ENCODE measurements at places on chromosomes 1 and 21. TPM values are rescaled to one million over a fixed set of nuclear protein-coding genes. Genes with fewer than 3 reads are reported as not detected.

- no peak for DNase-seq
Measured at GRCh38 chr1:181114574-181115367, 26.3 kb downstream of the IER5 start.

CACNA1S gene
- total RNA-seq, result not detected

- no peak for DNase-seq
Measured at GRCh38 chr1:186513526-186513925, 52.6 kb upstream of the PDC start.

DNA sequence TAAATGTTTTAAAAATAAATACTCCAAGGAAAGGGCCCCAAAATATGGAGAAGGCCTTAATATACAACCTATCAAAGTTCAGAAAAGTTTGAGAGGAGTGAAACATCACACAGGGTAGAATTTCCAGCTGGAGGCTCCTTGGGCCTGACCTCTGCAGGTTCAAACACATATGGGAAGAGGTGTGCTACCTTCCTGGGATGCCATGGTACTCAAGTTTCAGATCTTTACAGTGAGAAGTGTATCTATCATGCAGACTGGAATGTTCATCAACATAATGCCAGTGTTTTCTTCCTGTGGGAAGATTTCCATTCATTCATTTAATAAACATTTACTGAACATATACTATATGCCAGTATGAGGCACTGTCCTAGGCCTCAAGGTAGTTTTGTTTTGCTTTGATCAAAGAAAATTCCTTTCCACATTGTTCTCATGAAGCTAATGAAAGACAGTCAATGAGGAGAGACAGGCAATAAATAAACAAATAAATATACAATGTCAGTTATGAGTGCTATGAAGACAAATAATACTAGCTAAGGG, 14.6 kb upstream of the ADAR start:
- DNase-seq, result no peak

DNA sequence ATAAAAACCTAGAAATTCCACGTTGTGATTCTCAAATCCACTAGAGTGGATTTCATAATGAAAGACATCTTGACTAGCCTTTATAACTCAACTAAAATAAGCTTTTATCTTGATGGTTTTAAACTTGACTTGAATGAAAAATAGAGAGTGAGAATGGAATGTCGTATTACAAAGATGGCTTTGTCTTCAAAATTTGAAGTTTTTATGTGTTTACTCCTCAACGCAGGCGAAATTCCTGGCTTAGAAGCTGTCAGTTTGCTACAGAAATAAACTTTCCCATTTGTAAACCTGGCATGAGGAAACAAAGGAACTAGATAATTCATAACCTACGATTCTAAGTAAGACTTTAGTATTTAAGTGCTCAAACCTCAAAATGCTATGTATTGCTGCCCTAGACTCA, 90.0 kb upstream of the KRTAP19-8 start:
- peak; percentile 33 for DNase-seq

DNA sequence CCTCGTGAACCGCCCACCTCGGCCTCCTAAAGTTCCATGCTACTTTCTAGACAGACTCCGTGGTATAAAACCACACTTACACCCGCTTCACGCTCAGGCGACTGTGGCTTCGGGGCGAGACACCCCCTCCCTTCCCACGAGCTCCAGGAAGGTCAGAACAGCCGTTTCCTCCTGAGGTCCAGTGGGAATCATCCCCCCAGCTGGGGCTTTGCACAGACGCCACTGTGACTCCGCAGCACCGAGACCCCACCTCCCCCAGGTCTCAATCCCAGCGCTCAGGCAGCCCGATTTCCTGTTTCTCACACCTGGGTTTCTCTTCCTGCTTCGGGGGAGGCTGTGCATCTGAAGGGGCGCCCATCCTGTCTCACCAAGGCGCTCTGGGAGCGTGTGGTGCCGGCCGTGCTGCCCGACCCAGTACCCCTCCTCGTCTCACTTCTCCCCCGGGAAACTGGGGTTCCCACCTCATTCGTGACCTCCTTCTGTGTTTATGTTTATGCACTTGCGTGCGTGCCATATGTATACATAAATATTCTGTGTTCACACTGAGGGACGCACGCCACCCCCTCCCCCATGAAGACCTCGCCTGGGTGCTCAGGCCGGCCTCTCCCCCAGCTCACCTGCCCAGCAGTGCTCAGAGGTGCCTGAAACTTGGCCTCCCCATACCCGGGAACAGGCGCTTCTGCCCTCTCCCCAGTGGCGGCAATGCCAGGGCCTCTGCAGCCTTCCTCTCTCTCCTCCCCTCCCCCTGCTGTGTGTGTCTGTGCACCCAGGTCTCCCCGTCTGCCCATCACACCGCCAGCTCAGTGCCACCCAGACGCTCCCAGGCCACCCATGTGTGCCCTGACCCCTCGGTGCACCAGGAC, 14.6 kb downstream of the SLC35E2B start:
- peak; percentile 21 for DNase-seq

DNA sequence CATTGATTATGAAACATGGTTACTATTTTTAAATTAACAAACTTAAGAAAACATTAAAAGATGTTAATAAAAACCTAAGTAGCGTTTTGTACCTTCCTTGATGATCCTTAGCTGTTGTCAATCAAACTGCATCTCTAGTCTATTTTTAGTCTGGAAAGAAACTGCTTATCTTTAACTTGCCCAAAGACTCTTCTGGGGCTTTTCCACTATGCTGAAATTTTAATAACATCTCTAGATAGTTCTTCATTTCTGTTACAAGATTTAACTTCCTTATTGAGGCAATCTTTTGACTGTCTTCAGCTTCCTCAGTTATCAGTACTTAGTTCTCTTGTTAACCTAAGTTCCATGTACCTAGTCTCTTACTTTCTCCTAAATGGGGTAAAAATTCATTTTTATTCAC, 135.9 kb upstream of the HMCN1 start:
- DNase-seq, result no peak

GRCh38 chr1:227174164-227174563, 144.1 kb downstream of the CDC42BPA start:
- no peak for DNase-seq

ZBTB8A gene
- 13.9 TPM for total RNA-seq

DNA sequence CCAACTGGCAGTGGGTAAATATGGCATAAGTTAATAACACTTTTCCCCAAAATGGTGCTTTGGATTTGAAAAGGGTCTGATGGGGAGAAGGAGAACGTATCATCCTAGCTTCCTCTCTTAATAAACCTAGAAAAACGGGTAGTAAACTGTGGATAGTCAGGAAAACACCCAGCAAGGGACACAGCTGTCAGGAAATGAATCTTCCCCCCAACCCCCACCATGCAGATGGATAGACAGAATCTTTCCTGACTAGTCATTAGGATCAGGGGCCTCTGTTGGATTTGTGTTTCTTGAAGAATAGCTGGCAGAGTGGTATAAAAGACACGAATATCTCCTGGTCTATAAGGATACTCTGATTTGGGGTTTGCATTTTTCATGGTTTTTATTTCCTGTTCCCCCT, 22.5 kb upstream of the LAX1 start:
- DNase-seq, result no peak

DNA sequence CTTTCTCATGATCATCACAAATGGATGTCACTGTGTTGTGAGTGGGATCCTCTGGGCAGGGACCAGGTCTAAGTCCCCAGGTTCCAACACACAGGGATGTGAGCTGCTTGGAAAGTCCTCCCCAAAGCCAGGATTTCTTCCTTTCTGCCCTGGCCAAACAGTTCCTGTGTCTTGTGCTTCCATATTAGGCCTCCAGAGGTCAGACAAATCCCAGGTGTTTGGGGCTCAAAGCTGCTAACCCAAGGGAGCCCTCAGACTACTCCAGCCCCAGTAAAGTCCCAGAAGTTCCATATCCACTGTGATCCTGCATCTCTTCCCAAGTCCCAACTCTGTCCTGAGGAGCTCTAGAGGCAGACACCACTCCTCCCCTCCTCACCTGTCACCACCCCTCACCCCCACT, 27.7 kb upstream of the MAGOH start:
- no peak for DNase-seq

GRCh38 chr1:51643362-51643761, 26.5 kb downstream of the OSBPL9 start:
- no peak for DNase-seq

DNA sequence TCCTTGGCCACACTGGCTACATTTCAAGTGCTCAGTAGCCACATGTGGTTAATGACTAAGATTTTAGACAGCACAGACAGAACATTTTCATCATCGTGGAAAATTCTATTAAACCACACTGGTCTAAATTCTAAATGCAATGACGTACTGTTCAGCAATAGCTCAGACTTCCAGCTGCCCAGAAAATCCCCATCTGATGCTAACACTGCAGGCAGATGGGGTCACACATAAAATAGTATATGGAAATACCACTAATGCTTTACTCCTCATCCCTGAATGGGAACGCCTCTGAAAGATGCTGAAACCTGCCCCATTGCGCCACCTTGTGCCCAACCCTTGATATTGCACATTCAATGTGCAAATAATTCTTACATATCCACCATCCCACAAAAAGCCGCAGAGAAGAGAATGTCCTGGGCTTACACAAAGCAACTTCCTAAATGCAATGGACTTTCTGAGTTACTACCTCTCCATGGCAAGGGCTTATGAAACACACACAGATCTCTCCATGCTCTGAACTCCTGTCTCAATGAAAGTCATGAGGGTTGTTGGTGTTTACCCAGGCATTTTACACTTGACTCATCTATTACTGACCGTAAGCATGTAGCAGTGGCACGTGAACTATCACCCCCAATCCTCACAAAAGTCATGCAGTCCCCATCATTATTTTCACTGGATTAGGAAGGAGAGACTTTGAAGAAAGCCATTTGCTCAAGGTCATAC, 20.3 kb upstream of the SLC5A9 start:
- DNase-seq, result peak; percentile 82

GRCh38 chr1:100622506-100622905, 84.6 kb downstream of the GPR88 start:
- no peak for DNase-seq

DNA sequence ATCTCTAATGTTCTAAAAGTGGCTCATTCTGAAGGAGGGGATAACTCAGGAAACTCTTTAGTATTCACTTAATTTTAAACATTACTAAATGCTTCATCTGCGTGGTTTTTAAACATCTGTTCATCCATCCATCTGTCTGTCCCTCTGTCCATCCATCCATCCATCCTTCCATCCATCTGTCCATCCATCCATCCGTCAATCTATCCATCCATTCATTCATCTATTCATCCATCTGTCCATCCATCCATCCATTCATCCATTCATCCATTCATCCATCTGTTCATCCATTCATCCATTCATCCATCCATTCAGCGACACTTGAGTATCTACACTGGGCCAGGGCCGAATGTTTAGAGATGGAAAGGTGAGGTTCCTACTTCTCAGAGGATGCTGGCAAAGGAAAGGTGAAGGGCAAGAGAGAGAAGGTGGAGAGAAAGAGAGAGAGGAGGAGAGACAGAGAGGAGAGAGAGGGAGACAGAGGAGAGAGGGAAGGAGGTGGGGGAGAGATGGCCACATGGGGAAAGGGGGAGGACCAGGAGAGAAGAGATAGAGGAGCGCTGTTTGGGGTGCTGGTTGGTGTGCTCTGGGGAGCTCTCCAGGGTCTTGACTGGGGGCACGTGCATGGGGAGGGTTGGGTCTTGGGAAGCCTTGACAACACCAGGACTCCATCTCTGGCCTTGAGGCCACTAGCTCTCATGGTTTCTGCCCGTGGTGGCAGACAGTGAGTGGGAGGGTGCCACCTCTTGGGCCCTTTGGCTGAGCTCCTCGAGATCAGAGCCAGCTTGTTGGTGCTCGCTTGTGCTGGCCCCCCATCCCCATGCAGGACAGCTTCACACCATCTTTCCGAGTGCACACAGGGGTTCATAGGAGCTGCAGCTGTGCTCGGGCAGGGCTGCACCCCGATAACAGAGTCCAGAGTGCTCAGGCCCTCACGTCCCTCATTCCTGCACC, 45.6 kb downstream of the ABCG1 start:
- DNase-seq, result no peak

GTF2B gene
- 20.8 TPM for total RNA-seq

DNA sequence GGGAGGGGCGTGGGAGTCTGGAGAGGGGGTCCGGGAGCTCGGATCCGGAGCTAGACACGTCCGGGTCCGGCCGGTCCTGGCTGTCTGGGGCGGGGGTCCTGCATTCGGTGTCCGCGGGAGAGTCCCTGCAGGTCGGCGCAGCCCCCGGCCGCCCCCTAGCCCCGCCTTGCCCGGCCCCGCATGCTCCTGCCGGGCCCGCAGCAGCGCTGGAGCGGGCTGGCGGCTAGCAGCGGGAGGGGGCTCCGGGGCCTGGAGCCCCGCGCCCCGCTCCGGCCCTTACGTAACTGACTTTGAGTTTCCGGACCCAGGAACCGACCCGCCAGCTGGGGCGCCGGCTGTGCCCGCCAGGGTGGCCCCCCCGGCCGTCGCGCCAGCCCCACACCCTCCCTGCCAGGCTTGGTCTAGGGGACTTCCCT, 26.9 kb upstream of the EPB41 start:
- DNase-seq, result peak; percentile 29

PHTF1 gene
- 23.3 TPM for total RNA-seq

DPH5 gene
- total RNA-seq, result 28.6 TPM

DYNLT5 gene
- total RNA-seq, result 11.1 TPM

DNA sequence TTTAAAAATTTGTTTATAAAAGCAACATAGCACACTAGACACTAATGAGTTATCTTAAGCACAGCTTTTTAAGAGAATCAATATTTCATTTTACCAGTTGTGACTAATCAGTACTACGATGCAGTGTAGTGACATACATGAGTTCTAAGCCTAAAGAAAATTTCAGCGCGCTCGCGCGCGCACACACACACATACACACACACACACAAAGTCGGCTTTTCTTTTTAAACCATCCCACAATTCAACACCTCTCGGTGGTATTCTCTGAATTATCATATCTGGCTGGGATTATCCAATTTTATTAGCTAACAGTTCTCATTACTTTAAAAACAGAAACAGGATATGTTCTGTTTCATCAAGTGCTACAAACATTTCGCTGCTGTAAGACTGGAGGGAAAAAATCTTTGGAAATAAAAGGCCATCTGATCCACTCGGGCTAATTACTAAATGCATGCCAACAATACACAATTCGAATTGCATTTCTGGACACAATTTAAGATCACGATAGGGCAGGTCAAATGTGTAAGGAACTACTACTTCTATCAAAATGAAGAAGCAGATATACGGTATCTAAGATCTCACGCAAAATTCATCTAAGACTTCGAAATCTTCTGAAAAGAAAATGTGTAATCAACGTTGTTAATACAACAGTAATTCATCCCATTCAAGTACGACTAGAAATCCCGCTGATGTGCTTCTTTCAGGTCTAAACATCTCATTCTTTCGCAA, 1.2 kb downstream of the TUT4 start:
- peak; percentile 62 for DNase-seq

SLC9C2 gene
- 0.97 TPM for total RNA-seq

- DNase-seq, result no peak
Measured at GRCh38 chr1:209542585-209542984, 40.9 kb upstream of the CAMK1G start.

DNA sequence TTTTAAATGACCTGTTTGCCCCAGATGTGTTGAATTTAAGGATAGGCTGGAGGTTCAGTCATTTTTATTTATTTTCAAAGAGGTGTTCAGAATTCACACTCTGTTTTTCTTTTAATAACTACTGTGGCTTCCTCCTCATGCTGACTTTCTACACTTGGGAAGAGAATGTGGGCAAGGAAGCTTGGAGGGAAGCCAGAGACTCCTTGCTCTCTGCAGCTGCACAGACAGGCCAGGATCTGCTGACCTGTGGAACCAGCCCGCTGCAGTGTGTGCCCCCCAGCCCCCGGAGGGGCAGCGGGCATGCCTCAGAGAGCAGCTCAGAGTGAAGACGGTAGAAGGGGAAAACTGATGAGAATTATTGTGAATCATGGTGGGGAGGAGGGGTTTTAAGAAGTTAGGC, 16.9 kb downstream of the MGST3 start:
- DNase-seq, result no peak

CELA2A gene
- not detected for total RNA-seq

GRCh38 chr1:37919277-37919676, 27.6 kb downstream of the INPP5B start:
- no peak for DNase-seq

Data from lung (tissue), 17 donors.